NCI-H187 treated with DMSO at 0.1 percent for 48 hours (cell line): ENCODE measurements at places on chromosomes 13 and 19.

DNA sequence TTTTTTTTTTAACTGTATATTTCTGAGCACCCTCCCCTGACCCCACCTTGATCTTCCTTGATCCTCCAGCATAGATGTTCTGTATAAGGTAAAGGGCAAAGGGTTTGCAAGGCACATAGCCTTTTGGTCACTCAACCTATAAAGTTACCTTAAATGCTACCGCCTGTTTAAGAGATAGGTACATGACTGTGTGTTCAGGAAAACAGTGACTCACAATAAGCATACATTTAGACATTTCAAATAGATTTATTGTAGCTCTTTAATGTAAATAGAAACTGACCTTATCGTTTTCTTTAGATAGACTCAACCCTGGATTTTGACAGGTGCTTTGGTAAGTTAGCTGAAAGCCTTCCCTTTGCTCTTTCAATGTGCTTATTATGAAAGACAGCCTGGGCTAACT lies 15.2 kb upstream of the SLC10A2 start:
- no peak for DNase-seq

DNA sequence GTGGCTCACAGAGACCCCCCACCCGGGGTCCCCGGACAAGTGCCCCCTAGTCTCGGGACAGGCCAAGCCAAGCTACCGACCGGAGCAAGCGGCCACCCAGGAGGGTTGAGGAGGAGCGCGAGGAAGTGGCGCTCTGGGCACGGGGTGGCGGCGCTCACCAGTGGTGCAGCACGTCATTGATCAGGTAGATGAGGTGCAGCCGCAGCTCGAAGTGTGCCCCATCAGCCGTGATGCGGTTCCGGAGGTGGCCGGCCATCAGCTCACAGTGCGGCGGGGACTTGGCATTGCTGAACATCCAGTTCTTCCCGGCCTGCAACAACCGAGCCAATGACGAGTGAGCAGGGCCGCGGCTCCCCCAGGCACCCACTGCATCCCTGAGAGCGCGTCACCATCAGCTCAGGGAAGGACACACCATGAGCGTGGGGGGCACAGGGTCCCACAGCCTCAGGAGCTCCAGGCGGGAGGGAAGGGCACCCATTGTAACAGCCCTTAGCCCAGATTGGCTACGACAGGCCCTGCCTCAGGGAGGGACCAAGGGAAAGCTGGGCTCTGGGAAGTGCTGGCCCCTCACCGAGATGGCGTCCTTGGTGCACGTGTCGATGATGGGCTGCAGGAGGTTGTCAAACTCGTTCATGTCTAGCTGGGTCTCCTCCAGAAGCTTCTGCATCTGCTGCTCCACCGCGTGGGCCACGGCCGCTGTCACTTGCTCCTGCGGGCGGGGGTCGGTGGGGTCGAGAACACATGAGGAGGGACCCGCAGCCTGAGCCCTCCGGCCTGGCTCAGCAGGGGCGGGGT lies 9.6 kb downstream of the CHERP start:
- no peak for DNase-seq

GRCh38 chr13:29507356-29507755 lies 88.1 kb downstream of the SLC7A1 start:
- DNase-seq, result peak; percentile 30

DNA sequence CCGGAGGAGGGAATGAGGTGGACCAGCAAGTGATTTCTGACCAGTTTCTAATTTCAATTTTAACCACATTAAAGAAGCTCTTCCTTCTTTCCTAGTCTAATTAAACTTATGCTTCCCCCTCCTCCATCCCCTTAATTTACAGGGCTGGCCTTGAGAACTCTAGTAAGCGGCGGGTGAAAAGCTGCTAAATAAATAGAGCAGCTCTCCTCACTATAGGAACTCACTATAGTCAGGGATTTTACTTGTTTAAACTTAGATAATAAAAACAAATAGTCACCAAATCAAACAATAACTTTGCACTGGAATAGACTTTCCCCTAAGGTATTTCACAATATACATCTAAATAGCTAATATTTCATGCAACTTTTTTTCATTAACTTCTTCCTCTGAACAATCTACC lies 1838.2 kb upstream of the PRR20A start:
- no peak for DNase-seq

- DNase-seq, result no peak
Measured at GRCh38 chr13:111429064-111429558, 108.7 kb downstream of the TEX29 start.

GRCh38 chr13:32124743-32125142 lies 93.2 kb downstream of the FRY start:
- no peak for DNase-seq

- DNase-seq, result no peak
Measured at GRCh38 chr13:59673286-59673685, 490.4 kb downstream of the DIAPH3 start.

GRCh38 chr19:869245-870177 lies 10.0 kb downstream of the CFD start:
- DNase-seq, result no peak

GRCh38 chr19:43534816-43535761 lies 2.1 kb downstream of the ZNF575 start:
- DNase-seq, result no peak

- no peak for DNase-seq
Measured at GRCh38 chr13:93304868-93305613, 78.4 kb downstream of the GPC6 start.

- DNase-seq, result no peak
Measured at GRCh38 chr19:4583961-4584669, 24.6 kb upstream of the SEMA6B start.

DNA sequence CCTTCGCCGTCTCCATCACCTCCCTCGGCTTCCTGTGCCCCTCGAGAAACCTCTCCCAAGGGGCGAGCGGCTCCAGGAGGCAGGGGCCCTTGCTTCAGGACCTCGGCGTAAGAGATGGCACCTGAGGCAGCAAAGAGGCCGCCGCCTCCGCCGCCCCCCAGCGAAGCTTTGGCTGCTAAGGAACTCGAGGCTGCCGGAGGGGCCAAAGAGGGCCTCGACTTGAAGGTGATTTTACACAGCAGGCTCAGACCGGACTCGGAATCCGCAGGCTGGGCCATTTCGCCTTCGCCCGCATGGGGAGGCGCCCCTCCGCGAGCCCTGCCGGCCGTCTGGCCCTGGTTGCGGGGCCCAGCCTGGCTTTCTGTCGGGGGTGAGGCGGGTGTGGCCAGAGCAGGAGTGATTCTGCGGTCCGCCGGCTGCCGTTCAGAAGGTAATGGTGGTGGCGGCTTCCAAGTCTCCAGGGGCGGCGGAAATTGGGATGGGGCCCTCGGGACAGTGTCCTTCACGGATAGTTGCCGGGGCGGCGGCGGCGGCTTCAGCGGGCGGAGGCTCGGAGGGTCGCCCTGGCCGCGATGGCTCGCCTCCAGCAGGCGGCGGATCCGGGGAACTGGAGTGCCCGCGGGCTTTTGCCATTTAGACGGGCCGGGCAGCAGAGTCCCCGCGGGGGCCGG lies 1.4 kb downstream of the GGN start:
- DNase-seq, result no peak

- DNase-seq, result no peak
Measured at GRCh38 chr13:38191016-38191415, 158.6 kb upstream of the UFM1 start.

GRCh38 chr13:80265348-80265747 lies 75.6 kb downstream of the SPRY2 start:
- DNase-seq, result no peak

DNA sequence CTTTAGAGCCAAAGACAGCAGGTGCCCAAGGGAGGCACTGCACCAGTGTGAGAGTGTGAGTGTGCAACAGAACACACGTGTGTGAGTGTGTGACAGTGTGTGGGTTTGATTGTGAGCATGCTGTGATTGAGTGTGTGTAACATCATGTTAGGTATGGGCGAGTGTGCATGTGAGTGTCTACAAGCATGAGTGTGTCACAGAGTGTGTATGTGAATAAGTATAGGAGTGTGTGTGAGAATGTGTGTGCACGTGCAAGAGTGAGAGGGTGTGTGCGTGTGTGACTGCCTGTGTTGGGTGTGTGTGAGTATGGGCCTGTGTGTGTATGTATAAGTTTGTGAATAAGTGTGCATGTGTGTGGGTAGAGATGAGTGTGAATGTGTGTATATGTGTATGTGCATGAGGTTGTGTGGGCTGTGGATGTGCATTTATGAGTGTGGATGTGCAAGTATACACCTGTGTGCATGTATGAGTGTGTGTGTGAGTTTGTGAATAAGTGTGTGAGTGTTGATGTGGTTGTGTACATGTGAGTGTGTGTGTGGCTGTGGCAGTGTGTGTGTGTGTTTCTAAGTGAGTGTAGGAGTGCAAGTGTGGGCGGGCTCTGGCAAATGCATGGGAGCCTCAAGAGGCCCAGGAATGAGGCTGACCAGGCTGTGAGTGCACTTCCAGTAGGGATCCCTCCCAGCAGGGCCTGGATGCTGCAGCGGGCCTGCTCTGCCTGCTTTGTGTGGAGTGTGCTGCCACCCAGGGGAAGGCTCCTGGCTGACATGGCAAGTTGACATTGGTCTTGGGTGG lies 198.4 kb downstream of the COL4A1 start:
- peak; percentile 51 for DNase-seq

- no peak for DNase-seq
Measured at GRCh38 chr13:108919036-108919907, 289.9 kb downstream of the MYO16 start.

- DNase-seq, result no peak
Measured at GRCh38 chr13:76697288-76697687, 188.9 kb downstream of the KCTD12 start.

DNA sequence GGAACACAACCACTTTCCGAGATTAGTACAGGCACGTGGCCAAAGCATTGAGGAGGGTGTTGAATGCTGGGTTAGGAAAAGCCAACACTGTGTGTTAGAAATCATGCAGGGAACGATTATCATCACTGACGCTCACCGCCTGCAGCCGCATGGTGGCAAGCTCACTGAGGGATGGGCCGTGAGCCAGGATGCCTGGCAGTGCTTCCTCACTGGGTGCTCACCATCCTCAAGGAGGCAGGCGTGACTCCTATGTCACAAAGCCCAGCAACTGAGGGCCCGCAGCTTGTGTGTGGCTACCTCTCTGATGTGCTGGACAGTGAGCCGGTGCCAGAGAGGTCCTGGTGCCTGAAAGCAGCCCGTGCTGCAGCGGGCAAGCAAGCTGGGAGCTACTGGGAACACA lies 30.4 kb upstream of the TIMM44 start:
- no peak for DNase-seq

DNA sequence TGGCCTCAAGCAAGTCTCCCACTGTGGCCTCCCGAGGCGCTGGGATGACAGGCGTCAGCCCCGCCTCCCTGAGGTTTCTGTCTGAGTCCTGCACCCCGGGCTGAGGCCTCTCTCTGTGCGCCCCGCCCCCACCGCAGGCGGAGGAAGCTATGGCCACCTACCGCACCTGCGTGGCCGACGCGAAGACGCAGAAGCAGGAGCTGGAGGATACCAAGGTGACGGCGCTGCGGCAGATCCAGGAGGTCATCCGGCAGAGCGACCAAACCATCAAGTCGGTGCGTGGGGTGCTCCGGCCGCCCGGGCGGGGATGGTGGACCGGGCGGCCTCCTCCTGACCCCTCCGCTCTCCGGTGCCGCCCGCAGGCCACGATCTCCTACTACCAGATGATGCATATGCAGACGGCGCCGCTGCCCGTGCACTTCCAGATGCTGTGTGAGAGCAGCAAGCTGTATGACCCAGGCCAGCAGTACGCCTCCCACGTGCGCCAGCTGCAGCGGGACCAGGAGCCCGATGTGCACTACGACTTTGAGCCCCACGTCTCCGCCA lies 12.7 kb downstream of the ARHGAP45 start:
- no peak for DNase-seq

DNA sequence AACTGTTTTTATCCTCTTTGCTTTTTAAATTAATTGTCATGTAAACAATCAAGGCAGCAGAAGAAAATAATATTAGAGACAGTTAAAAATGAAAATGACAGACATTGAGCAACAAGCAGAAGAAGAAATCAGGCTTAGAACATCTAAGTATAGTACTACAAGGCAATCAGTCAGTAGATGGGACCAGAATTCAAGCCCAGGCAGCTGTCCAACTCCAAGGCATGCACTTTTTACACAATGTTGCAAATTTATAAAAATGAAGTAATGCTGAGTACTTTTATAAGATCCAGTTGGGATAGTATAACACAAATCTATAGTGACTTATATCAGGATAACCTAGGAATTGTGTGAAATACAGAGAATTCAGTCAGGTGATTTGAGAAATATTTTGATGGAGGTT lies 2815.8 kb downstream of the PCDH9 start:
- no peak for DNase-seq

- peak; percentile 75 for DNase-seq
Measured at GRCh38 chr19:37932985-37933936, 26.3 kb downstream of the SIPA1L3 start.

DNA sequence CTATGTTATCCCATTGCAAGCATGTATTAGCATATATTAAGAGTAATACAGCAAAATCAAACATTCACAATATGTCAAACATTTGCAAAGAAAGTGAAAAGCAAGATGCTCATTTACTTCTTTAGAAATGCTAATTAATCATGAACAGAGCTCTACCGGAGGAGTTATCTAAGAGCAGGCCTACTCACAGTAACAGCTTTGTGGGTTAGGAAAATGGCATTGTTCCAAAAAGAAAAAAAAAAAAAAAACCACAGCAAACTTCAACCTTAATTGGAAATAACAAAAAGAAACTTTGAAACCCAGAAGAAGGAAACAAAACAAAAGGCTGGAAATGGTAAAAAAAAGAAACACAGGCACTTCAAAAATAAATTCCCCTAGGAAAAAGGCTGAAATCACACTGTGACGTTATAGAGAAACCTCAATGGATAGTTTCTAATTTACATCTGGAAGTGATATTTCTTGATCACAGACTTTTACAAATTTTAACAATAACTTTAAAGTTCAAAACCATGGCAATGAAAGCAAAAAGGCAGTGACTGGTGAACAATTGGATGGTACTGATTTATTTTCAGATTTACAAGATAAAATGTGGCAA lies 1236.8 kb upstream of the SPRY2 start:
- no peak for DNase-seq
